H1 (cell line): ENCODE measurements at places on chromosomes 2 and 18.

- peak; percentile 61 for DNase-seq
These were observed 190.1 kb upstream of the AGAP1 start for GRCh38 chr2:235303499-235304291.

DNA sequence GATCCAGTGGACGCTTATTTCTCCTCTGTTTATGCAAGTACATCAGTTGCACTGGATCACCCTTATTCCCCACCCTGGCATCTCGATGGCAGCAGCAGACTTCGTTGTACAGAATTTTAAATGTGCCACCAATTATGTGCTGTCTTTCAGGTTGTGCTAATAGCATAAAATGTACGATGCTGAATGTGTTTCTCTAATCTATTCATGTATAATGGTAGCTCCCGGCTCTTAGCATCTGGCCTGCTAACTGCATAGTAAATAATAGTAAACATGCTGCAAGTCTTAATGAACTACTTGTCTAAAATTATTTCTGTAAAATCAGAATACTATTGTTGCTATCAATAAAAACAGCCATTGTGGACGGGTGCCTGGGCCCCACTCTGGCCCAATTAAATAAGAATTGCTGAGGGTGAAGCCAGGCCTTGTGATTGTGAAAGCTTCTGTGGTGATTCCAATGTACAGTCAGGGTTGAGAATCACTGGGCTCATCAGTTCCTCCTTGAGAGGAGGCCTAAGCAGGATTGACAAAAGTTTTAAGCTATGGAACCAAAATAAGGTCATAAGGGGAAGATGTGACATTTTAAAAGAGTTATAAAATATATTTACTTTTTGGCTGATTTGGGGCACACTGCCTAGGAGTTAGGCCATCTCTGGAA is 14.4 kb upstream of the MYO3B start:
- DNase-seq = no peak

- no peak for DNase-seq
These were observed 435.4 kb downstream of the SETBP1 start for GRCh38 chr18:45116116-45116515.

GRCh38 chr18:22176420-22177326 is 7.3 kb downstream of the GATA6 start:
- DNase-seq = peak; percentile 65

DNA sequence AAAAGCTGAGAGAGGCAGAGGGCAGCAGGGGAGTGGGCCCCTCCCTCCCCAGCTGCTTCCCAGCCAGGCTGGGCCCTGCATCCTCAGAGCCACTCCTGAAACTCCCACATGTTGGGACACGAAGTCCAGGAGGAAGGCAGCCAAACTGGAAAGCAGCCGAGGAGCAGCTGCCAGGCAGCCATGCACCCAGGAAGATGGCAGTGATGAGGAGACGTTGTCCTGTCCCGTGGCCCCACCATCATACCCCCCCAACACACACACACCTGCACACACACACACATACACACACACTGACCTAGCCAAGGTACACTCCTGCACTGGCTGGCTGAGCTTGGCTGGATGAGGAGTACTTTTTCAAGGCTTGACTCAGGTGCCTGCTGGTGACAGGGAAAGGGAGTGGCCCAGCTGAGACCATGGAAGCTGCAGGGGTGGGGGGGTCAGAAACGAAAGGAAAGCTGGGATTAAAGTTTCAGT is 106.0 kb downstream of the CYP26B1 start:
- DNase-seq = no peak

DNA sequence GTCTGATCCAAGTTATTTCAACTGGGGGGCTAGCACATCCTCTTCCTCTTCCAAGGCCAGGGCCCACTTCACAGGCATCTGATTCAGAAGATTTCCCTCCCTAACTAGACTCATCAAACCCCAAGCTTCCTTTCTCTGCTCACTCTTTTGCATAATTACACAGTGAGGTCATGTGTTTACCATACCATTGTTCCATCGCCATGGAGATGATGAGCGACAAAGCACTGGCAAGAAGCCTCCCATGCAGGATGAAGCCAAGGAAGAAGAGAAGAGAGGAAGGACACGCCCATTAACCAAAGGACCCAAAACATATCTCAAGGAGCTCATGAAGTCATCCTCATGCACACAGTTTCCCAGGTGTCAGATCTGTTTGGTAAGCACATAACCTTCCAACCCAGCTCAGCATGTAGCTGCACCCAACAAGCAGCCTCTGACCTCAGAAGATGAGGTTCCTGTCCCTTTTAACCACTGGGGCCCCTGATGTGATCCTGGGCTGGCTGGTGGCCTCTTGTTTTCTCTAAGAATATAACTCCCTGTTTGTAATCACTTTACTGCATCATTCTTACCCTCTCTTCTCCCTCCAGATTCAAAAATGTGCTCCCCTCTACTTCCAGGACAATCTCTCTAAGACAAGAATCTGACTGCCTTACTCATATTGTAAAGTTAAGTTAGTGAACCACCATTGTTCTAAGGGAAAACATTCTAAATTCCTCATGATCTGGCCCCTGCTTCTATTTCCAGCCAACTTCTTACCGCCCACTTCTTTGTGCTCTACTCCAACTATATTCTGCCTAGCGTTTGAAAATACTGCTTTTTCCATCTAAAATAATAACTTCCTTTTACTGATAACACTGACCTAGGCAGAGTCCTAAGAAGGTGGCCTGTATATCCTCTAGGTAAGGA is 190.1 kb downstream of the TTC32 start:
- DNase-seq = peak; percentile 5

- DNase-seq = peak; percentile 98
These were observed 16.4 kb downstream of the PTPN18 start for GRCh38 chr2:130372055-130372832.

DNA sequence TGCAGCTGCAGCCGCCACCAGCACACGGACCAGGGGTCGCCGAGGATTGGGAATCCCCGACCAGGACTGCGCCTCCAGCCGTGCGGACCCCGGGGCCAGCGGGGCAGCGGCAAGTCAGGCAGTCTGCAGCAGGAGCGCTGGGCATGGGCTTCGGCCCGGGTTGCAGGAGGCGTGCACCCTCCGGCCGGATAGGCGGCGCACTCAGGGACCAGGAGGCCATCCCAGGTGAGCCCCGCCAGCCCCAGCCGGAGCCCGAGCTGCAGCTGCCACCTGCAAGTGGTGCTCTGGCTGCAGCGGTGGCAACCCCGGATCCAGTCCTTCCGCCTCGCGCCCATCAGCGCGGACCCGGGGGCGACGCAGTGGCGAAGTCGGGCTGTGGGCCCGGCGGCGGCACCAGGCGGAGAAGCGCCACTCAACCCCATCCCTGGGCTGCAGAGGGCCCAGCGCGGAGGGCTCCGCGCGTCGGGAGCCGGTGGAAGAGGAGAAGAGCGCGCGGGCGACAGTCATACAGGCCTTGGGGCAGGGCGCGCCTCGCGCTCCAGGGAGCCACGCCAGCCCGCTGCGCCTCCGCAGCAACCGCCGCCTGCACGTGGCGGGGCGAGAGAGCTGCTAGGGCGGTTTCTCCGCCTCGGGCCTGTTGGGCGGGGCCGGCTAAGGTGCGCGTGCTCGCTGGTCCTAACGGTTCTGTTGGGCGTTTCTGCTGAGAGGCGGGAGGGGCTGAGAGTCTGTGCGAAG is 73.8 kb downstream of the RPIA start:
- peak; percentile 82 for DNase-seq
